ENCODE measurements at places on chromosomes 5 and 9.

DNA sequence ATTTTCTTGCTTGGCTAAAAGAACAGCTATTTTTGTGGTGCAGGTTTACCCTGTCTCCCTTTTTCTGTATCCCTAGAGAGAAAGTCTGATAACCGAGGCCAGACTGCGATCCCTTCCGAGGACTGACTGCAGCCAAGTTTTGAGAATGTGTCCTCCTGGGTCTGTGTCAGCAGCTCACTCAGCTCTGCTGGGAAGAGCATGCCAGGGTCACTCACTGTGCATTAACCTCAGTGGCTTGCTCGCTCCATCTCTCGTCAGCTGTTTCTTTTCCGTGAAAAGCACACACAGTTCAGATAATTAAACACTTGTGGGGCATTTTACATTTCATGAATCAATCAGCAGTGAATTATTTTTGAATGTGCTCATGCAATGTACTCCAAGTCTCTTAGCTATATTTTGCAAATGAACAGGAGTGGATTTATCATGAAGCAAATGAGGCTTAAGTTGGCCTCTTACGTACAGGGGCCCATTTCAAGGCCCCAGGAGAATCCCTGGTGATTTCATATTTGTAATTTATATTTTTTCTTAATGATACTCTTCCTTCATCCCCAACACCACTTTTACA lies 252.1 kb downstream of the SMARCA2 start:
- DNase-seq: peak; percentile 61

DNA sequence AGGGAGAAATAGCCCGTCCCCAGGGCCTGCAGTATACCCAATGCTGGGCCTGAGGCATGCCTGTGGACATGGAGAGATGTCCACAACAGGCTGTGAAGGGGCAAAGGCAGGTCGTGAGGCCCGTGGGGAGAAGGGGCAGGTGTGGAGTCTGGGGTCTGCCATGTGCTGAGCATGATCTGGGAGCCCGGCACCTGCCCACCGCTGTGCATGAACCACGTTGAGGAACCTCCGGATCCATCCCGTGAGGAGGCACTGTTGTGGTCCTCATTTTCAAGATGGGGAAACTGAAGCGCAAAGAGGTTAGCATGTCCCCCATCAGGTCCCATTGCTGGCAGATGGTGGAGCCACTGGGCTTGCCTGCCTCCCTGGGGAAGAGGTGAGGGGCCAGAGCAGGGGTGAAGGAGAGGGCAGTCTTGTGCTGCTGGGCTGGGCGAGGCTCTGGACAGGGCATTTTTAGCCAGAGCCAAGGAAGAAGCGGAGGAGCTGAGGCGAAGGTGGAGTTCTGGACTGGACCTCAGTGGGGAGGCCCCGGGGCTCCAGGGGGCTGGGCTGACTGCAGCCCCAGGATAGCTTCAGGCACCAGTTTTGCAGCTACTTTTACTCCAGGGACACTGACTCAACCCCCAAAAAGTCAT lies 46.5 kb downstream of the LRSAM1 start:
- peak; percentile 33 for DNase-seq

DNA sequence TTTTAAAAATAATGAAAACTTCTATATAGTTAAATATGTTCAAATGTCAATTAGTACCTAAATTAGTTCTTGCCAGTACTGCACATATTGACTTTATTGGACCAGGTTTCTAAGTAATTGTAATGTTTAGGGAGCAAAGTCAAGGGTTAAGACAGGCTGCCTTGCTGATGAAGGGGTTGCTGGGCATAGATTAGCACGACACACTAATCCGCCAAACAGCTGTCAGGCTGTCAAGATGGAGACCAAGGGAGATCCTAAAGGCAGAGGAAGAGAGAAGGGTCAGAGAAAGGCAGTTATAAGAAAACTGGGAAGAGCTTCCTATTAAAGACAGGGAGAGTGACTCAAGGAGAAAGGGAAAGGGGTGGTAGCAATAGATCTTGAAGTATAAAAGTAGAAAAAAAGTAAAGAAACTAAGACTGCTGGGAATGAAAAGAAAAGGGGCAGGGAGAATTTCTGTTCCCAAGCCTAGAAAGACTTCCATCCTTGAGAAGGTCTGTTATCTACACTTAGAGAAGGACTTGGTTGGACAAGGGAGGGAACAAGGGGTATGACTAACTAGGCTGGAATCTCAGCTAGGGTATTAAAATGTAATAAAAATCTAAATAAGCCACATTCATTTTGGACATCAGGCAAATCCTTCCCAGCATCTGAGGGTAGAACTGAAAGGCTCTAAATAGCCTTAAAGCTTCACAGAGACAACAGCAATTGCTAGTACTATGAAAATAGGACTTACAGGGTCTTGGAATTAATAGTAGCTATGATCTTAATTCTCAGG lies 188.7 kb downstream of the FBXL17 start:
- DNase-seq: peak; percentile 61

GRCh38 chr5:50415912-50416311 lies 25.2 kb downstream of the EMB start:
- DNase-seq: no peak

GRCh38 chr5:113176196-113176595 lies 199.6 kb downstream of the DCP2 start:
- DNase-seq: no peak
